ENCODE measurements at places on chromosomes 1 and 21.
A peak's percentile ranks its signal among the peaks of the same experiment; 100 is the strongest.

DNA sequence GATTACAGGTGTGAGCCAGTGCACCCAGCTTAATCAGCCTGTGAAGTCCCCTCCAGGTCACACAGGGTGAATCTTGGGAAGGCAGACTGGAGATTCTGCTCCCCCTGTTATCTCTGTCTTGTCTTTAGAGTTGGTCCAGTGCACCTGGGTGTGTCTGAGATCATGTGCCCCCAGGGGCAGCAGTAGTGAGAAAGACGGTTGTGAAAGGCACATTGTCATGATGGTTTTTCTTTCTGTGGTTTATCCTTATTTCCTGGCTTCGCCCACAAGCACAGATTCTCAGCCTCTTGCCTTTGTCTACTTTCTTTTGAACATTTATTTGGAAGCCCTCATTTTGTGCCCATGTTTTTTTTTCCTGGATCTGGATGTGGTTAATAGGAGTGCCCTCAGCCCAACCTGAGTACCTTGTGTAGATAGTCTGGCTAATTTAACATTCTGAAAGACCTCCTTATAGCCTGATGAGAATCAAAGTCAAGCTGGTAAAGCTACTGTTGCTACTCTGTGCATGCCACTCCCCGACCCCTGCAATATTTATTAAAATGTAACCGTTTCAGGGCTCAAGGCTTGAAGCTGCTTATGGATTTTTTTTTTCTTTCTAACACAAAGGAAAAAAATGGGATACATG, 23.7 kb downstream of the UCK2 start:
- peak; percentile 52 for DNase-seq

DNA sequence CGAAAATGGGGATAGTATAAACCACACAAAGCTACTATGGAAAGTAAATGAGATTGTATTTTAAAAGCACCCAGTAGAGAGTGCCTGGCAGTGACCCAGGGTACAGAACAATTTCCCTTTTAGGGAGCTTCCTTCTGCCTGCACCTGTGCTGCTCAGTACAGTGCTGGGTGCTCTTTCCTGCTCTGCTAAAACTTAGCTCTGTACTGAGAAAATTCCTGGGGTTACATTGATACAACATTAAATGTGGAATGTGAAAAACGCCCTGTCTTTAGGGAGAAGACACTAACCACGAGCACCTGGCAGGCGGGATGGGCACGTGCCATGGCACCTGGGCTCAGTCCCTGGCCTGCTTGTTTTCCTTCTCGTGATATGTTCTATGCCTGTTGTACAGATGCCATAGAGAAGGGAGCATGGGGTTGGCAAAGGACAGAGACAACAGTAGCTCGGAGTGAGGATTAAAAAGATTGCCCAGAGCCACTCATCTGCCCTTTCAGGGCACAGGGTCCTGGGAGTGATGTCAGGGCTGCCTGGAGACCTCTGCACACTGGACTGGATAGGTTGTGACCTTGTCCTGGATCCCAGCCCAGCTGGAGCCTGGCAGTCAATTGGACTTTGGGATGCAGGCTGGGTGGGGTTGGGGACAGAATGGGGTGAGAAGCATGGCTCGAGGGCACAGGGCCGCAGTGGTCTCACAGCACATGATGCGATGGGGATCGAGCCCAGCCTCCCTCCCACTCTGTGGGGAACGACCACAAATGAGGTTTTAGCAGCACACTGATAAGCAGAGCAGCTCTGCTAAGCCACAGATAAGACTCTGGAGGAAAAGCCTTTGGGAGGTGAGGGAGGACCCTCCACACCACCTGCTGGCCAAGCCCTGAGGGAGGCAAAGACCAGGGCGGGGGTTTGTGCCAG, 4.2 kb downstream of the SPATA46 start:
- no peak for DNase-seq

DNA sequence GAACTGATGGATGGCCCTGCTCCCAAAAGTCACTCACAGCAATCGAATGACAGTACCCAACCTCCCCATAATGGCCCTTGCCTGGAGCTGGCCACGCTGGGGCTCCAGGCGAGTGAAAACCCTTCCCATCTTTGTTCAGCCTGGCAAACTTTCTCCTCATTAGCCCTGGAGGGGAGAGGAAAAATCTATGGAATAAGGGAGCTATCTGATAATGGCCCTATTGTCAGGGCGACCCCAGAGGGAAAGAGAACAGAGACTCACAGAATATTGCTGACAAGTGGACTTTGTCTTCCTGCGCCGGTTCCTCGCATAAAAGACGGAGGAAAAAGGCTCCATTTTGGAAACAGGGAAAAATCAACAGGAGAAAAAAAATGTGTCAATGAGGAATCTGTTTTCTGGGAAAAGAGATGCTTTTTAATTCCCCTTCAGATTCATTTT, 13.0 kb upstream of the ARHGEF16 start:
- DNase-seq, result no peak

DNA sequence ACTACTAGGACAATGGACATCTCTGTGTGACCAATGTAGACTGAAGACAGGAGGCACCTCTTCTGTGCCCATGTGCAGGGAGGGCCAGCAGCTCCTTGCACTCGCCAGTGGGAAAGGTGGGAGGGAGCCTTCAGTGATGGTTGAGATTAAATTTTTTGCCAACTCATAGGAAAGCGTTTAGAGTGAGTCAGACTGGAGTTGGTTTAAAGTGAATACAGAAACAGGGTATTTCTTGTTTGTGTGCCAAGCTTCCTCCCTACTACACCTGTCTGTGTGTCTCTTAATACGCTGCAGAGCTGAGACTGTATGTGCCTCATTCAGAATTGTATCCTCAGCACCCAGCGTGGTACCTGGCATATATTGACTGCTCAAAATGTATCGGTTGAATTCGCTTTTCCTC, 13.5 kb upstream of the COL16A1 start:
- DNase-seq, result no peak

DNA sequence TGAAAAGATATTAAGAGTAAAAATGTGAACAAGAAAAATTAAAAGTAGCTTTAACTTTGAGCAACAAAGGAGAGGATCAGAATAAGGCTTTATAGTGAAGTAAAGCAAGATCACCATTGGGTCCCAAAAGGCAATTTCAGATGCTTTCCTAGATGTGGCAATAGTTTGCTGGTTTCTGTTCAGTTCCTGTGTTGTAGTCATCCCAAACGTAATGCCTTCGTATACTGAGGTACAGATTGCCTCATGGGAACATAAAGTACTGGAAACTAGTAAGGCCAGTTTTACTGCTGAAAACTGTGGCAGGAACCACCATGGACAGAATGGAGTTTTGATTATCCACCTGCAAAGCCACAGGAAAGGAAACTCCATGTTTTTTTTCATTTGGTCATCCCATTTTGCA, 283.5 kb upstream of the SGIP1 start:
- DNase-seq, result no peak

GRCh38 chr1:118914379-118915161, 73.6 kb downstream of the TBX15 start:
- no peak for DNase-seq

DNA sequence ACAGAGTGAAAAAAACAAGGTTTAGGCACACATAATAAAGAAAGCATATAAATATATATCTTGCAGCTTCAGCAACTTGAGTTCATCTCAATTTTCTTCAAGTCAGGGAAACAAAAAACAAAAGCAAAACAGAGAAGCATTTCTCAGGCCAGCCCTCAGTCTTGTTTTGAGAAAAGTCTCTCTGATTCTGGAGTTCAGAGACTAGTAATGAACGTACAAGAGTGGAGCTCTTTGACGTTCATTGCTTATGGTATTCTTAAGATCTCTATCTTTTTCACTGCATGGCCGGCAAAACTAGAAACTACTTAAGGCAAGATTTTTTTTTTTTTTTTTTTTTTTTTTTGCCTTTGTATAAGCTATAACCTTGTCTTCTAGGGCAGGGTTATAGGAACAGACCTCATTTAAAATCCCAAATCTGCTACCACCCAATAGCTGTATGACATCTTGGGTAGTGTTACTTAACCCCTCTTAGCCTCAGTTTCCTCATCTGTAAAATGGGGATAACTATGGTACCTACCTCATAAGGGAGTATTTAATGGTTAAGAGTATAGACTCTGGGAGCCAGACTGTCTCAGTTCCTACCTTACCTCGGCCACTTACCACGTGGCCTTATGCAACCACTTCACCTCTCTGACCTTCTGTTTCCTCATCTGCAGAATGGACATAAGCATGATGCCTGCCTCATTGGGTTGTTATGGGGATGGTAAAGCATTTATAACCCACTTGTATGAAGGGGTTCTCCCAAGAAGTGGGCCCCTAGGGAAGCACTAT, 33.6 kb downstream of the LMO4 start:
- no peak for DNase-seq

- DNase-seq, result no peak
Measured at GRCh38 chr21:41894922-41895557, 15.9 kb upstream of the PRDM15 start.

GRCh38 chr21:37061926-37062592, 10.8 kb downstream of the PIGP start:
- DNase-seq, result no peak

- no peak for DNase-seq
Measured at GRCh38 chr1:110508028-110508940, 10.7 kb downstream of the KCNA10 start.

GRCh38 chr1:191901651-191902050, 256.6 kb upstream of the RGS18 start:
- DNase-seq, result no peak

All from activated CD4-positive, alpha-beta T cell treated with anti-CD3 and anti-CD28 coated beads, Interleukin-2, amount 50 U/mL, for 16 hours (primary cell).